ENCODE measurements at places on chromosomes 6 and 20.

DNA sequence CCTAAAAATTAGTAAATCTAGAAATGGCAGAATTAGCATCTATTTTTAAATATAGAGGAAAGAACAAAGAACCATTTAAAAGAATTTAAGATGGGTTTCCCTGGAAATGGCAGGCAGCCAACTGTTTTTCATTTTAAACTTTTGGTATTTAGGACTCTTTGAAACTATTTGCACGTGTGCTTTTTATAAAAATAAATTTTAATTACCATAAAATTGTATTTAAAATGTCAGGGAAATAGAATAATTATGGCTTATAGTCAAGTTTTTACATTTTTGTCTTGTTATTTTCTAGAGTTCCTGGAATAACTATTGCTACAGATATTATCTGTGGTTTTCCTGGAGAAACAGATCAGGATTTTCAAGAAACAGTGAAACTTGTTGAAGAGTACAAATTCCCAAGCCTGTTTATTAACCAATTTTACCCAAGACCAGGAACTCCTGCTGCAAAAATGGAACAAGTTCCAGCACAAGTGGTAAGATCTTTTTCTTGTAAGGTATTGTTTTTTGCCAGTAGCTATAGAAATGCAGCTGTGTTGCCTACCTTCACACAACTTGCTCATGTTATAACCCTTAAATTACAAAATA, 528.7 kb upstream of the SOX4 start:
- no peak for DNase-seq

GRCh38 chr6:125157725-125158124, 4.2 kb downstream of the TPD52L1 start:
- no peak for DNase-seq

DNA sequence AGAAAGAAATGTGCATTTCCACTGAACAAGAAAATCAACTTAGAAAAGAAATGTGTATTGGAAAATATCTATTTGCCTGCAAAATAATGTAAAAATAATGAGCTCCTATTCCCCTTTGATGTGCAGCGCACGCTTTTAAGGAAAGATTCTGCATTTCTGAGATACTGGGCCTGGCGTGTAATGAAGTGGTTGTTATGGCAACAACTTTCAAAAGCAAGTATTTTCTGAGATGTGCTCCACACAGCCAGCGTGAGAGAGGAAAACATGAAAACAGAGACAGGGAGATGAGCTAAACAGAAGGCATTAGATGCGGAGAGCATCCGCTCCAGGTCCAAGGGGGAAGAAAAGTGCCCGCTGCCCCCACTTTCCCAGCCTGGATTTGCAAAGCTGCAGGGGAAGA, 39.1 kb upstream of the GTSF1L start:
- DNase-seq = no peak

DNA sequence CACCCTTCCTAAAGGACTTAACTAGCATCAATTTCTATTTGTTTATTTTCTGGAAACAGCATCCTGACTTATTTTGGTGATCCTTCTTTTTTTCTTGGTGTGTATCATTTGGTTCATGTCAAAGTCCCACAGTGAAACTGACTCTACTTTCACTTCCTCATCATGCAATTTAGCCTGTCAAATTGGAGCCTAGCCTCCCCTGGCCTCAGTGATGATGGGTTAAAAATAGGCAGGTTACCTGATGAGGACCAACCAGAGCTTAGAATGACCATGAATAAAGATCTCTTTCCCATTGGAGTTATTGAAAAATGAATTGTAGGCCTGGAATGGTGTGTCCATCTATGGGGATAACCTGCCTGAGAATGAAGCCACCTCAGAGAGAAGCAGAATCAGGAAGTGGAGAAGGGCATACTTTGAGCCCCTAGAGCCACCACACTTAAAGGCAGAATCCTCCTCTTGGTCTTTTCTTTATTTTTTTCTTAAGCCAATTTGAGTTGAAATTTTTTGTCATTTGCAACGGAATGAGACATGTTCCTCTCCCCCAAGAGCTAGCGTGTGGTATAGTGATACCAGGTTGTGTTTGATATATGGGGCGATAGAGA, 105.6 kb downstream of the BTBD3 start:
- DNase-seq = no peak

DNA sequence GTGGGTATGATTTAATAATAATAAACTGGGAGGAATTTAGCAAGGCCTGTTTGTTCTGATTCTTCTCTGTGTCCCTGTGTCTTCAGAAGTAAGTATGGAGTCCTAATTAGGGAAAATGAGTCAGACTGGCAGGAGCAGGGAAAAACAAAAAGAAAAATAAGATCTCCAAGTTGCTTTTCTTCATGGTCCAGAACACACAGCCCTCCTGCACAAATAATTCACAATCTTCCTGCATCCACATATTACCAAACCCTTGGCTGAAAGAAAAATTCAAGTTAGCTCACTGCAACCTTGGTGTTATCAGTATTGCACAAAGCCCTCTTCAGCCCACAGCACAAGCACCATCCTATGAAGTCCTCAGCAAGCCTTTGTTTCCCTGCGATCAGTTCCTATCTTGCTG, 142.0 kb upstream of the LAMA2 start:
- no peak for DNase-seq

DNA sequence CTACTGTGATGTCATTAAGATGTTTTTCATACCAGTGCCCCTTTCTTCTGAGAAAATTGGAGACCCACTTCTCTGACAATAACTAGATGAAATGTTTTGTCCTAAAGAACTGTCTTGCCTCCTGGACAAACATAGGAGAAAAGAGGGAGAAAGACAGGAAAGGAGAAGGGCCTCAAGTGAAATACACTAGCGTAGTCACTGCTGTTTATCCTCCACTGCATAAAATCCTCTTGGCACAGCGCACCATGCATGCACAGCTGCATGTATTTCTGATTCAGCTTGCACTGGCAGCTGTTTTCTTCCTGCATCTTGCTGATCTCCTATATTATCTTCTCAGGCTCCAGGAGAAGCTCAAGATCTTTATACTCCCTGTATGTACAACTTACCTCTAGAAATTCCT, 158.0 kb upstream of the BMP5 start:
- DNase-seq = no peak

DNA sequence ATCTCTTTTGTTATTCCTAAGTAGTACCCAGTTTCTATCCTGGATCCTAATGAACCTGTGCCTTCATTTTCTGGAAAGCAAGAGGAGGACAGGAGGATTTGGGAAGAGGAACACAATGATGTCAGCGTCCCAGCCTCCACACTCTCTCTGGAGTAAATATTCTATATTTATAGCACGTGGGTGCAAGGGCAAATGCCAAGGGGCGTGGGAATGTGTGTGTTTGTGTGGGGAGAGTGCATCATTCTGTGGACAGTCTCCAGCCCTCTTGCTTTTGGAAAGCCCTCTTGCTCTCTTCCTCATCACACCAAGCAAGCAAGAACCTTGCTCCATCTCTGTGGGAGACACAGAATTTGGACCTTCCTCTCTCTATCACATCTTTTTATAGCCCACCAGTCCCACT, 103.2 kb upstream of the EMILIN3 start:
- no peak for DNase-seq

DNA sequence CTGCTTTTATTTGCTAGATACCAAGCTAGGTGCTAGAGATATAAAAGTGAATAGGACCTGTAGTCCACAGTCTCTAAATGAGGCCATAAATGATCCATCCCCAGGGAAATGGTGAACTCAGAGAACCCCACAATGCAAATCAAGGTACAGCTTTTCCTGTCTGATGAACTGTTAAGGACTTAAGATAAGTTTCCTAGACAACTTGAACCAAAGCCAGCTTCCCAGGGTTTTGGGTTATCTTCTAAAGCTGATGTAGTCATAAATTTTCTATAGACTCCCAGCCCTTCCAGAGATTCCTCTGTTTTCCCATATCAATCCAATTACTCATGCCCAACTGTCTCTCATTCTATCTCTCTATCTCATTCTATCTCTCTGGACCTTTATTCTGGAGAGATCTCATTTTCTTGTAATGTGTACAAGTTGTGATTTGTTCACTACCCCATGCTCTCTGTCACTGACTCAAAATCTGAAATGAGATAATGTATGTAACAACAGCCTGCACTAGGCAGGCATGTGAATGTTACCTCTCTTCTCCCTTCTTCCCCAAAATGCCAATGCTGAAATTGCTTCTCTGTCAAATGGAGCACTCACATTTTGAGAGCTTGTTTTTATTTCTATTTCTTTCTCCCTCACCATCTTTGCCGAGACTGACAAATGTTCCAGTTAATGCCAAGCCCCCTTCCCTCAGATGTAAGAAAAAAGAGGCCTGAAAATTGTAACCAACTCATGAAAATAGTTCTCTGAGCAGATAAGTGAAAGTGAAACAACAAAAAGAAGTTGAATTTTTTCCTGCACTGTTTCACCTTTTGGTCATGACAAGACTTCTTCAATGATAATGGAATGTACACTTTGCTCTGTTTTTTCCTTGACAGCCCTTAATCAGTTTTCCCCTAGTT, 279.9 kb downstream of the SLC35F1 start:
- DNase-seq = no peak

GRCh38 chr6:15399641-15400470, 154.0 kb downstream of the JARID2 start:
- no peak for DNase-seq

GRCh38 chr20:37943033-37943432, 40.1 kb downstream of the VSTM2L start:
- no peak for DNase-seq

DNA sequence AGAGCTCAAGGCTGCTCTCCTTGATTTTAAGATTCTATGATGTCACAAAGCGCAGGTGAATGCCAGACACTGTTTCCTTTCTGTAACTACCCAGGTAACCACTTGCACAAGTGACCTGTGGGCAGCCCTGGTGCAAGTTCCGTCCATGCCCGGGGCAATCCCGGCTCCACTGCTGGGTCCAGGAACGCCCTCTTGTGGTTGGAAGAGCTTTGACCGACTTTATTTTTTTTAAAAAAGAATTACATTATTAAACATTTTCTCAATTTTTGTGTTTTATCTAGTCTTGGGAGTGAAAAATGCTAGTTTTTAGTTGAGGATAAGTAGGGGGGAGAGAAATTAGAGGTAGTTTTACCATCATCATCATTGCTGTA, 695.2 kb downstream of the QKI start:
- no peak for DNase-seq

- no peak for DNase-seq
These were observed 8.4 kb downstream of the ZNF831 start for GRCh38 chr20:59171986-59172385.

DNA sequence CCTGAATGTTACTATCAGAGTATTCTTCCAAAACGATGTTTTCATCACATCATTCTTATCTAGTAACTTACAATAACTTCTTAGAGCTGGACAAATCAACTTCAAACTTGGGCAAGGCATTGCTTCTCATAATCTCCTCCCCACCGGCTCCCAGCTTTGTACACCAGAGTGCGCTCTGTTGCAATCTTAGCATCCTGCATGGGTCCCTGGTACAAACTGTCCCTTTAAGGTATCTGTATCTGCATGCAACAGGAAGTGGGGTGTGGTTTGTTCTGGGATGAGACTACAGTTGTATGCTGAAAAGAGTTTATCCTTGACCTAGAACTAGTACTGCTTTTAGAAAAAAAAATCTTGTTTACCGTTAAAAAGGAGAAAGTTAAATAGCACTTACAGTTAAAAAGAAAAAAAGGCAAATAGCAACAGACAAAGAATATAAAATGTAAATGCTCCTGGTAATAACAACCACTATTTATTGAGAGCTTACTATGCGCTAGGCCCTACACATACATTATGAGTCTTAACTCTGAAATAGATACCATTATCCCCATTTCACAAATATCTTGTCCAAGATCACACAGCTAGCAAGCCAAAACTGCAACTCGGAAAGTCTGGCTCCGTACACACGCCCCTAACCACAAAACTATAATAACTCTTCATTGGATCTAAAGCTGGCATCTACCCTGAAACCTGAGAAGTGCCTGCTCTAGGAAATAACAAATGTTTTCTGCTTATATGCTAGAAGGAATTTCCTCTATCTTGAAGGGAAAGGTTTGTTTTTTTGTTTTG, 9.8 kb upstream of the HECA start:
- no peak for DNase-seq

- DNase-seq = no peak
These were observed 98.0 kb downstream of the EYA2 start for GRCh38 chr20:46992640-46993035.

DNA sequence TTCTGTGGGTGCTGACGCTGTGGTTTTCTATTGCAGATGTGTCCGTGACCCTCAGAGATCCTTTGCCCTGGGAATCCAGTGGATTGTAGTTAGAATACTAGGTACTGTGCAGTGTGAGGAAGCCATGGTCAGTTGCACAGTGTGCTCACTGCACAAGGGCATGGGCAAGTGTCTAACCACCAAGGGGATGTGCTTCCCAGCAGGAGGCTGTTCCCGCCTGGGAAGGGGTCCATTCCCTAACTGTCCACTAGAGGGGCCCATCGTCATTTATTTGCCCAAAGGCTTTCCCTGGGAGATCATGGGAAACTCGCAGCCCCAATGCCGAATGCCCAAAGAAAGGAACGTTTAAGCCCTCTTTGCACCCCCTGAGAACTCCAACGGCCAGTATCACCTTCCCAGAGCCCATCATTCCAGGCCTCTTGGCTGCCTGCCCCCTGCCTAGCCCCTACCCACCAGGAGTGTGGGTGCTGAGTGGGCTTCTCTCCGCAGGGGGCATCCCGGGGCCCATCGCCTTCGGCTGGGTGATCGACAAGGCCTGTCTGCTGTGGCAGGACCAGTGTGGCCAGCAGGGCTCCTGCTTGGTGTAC, 26.2 kb downstream of the SLCO4A1 start:
- DNase-seq = peak; percentile 52

DNA sequence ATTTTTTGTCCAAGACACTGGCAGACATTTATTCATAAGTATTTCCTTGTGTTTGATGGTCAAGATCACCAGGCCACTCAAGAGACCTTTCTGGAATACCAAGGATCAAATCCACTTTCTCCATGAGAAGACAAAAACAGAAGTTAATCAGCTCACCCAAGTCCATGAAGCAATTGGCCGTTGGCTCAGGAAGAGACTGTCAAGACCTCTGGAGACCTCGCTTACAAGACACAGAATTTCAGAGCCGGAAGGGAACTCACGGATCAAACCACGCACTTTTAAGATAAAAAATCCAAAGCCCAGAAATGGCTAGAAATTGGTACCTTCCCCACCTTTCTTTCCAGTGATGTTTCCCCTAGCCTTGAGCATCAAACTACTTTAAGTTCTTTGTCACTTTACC, 3.3 kb downstream of the TRERF1 start:
- DNase-seq = no peak

- DNase-seq = no peak
These were observed 116.1 kb downstream of the JAG1 start for GRCh38 chr20:10557685-10558084.

GRCh38 chr20:37350649-37351574, 5.0 kb downstream of the SRC start:
- DNase-seq = no peak

- no peak for DNase-seq
These were observed 58.0 kb upstream of the AHI1 start for GRCh38 chr6:135555550-135555949.

DNA sequence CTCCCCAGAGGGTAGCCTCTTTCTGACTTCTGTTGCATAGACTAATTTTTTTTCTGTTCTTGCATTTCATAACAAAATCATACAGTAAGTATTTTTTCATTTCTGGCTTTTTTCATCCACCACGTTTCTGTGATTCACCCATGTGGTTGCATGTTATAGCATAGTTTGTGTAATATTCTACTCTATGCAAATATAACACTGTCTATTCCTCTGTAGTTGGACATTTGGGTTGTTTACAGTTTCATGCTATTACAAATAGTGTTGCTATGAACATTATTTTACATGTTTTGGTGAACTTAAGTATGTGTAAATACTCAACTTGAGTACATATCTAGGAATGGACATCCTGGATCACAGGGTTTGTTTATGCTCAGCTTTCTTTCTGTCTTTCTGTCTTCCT, 187.2 kb upstream of the KCNG1 start:
- no peak for DNase-seq
